ENCODE measurements at places on chromosomes 7 and 10.

DNA sequence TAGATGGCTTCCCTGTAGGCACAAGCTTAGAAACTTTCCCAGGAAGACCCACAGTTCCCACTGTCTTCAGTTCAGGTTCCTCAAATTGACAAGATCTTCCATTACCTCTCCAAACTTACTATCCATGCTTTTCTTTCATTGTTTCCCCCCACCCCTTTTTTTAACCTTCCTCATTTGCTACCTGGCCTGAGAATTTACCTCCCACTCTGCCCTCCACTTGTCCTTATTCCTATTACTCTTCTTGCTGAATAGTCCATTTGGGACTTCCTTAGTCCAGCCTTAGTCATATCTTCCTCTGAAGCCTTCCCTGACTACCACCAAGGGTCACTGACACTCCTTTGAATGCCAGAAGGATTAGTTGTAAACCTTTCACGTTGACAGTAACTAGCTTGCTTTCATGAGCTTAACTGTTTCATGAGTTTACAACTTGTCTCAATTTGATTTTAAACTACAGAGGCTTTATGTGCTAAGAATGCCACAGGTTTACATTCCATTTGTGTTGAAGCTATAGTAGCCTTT lies 1.2 kb upstream of the CALU start:
- DNase-seq, result no peak

DNA sequence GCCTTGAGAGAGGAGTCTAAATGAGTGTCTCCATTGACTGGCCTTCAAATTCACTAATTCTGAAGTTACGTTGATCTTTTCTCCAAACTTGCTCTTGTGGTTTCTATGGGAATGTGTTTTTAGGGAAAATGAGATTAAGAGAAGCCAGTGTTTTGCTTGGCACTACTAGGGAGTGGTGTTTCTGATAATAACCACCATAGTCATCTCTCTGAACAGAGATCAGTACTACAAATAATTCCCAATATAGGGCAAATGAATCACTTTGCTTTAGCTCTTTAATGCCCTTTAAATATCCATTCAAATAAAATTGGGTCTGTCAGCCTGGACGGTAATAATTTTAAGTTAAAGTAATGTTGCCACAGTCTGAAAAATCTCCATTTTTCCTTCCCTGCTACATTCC lies 90.8 kb downstream of the NRF1 start:
- DNase-seq, result no peak

- no peak for DNase-seq
These were observed 39.0 kb downstream of the TET1 start for GRCh38 chr10:68598978-68599770.

DNA sequence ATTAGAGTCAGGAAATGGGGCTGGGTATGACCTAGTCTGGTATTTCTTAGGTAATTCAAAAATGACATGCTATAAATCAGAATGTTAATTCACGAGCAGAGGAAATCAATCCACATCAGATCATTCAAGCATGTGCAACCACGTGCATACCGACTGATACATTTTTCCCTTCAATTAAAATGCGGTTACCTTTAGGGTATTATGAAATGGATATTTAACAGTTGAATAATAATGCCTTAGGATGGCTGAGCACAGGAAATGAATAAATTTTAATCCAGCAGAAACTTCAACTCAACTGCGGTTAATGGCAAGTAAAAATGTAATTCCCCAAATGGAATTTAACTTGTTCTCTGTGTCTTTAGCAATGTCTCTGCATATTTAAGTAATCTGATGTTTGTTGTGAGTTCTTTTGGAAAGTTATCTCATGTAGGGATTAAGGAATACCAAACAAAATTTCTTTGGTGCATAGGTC lies 9.2 kb downstream of the CPA2 start:
- no peak for DNase-seq

GRCh38 chr7:4281231-4281993 lies 400.7 kb upstream of the FOXK1 start:
- DNase-seq, result no peak

DNA sequence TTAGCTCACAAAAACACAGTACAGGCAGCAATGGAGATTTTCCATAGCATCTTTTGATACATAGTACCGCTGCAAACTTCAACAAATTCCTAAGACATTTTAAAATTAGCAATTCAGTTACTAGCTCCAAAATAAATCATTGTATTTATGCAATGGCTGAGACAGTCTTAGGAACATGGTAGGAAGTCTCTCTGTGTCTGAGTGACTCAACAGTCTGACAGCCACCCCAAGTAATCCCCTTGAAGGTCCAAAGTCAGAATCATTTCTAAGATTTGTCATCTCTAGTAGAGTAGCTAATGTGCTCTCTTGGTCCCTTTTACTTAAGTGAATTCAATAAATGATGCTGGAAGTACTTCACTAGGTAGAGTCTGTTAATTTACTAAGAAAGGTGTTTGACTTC lies 93.8 kb upstream of the NOBOX start:
- DNase-seq, result no peak

DNA sequence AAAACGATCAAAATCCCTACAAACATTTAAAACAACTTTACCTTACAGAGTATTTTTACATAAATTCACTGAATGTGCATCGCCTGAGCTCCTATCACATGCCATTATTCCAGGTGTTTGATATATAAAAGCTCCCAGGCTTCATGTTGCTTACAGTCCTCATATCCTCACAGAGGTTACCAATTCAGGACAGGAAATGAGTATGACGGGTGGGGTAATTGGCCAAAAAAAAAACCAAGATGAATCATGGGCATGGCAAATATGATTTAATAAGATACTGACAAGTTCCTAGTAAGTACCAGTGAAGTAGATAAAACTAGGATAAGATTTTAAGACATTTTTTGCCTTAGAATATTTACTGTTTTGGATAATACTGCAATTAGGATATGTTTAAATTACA lies 135.8 kb downstream of the KMT2E start:
- DNase-seq, result no peak

- no peak for DNase-seq
These were observed 172.1 kb downstream of the CELF2 start for GRCh38 chr10:11189582-11190376.

DNA sequence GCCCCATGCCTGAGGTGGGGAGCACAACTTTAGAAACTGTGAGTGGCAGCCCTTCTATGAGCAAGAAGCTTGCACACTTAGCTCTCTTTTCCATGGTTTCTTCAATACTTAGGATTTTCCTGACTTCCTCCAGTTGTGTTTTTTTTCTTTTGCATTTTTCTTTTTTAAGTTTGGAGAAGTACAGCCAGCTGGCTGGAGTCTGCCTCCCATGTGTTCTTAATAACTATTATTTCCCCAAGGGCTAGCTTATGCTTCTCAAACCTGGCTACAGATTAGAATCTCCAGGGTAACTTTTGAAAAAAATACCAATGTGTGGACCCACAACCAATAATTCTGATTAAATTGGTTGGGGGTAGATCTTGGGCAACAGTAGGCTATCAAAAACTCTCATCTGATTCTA lies 37.4 kb upstream of the MEOX2 start:
- DNase-seq, result no peak

DNA sequence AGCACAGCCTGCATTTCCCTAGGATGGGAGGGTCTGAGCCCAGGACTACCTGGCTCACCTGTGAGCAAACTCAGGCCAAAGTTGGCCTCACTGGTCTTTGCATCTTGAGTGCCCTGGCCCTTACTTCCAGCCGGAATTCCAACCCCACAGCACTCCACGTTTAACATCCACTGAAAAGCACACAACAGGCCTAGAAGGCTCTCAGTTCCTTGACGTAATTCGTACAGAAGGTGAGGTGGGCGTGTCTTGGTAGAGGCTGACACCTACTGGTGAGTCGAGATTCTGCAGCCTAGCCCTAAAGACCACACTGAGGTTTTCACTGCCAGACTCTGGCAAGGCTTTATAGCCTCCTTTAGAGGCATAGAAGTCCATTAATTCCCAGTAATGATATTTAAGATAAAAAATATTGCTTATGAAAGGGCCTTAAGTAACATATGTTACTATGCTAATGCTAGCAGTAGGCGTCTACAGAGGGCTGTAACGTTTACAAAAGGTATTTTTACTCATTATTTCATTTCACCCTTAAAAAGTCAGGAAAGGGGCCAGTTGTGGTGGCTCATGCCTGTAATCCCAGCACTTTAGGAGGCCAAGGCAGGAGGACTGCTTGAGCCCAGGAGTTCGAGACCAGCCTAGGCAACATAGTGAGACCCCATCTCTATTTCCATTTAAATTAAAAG lies 95.8 kb downstream of the HIP1 start:
- DNase-seq, result no peak

DNA sequence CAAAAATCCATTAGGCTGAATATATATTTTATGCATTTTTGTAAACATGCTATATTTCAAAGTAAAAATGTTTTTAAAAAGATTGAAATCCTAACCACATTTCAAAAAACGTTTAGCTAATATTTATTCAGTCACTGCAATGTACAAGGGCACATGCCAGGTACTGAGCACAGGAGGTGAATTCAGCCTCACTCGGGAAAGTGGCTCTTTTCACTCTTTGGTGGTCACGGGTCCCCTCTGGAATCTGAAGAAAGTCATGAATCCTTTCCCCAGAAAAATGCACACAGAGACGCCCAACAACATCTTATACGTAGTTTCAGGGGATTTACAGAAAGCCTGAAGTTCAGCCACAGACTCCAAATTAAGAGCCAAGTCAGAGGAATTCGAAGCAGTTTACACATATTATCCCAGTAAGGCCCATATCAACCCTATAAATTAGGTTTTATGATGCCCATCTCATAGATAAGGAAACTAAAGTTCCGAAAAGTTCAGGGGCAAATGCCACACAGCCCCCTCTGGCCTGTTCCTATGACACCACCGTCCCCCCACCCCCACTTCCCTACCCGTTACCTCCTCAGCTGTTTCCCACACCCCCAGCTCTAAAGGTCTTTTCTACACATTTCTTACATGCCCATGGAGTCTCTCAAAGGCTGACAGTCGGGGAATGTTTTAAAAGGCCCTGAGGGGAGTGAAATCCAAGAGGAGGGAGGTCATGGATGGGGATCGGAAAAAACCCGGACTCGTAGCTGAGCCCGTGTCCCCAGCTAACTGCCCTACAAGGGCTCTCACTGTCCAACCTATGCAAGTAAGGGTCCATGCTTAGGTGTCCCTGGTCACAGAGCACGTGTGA lies 9.6 kb upstream of the SVOPL start:
- DNase-seq, result no peak

DNA sequence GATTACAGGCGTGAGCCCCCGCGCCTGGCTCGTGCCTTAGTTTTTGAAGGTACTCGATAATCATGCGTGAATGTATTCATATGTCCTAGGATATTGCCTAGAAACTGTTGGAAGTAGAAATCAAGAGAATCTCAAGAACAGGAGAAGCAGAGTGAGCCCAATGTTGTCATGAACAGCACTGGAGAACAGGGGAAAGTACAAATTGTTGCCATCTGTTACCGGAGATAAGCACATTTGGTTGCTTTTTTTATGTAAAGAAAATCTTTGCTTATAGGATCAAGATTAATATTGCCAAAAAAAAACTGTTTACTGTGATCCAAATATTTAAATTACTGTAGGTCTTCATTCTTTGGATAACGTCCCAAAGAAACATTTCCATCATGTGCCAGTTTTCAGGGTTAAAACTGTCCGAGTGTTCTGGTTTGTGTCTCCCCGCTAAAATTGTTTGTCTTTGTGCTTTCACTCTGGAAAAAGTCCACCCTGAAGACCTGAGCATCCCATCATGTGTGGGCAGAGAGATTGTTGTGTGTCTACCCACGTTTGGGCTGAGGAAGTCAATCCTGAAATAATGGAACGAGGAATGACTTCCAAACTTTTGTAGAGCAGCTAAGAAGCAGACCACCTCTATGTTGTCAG lies 95.7 kb upstream of the CELF2 start:
- DNase-seq, result no peak

DNA sequence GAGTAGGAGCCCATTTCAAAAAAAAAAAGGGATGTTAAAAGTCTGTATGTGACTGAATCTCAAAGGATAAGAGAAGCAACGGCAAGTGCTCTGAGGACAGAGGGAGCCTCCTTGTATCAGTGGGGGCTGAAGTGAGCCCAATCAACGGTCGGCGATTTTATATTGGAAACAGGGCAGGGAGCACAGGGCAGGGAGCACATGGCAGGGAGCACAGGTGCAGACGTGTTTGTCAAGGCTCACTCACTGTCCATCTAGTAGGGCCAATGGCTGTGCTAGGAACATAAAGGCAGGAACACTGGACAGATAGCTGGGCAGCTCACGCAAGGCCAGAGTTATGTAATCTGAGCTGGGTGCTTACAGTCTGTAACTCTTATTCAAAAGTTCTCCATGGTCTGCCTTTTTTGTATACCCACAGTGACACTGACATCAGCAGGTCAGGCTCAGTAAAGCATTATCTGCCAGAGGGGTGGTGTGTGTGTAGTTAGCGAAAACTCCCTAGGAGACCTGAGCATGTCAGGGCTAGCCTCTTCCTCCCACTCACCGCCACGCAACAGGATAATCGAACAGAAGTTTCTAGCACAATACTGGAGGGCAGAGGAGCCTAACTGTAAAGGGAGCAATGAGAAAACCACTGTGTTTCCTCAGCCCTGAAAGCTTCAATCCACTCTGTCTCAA lies 15.4 kb downstream of the AKR1B1 start:
- no peak for DNase-seq

DNA sequence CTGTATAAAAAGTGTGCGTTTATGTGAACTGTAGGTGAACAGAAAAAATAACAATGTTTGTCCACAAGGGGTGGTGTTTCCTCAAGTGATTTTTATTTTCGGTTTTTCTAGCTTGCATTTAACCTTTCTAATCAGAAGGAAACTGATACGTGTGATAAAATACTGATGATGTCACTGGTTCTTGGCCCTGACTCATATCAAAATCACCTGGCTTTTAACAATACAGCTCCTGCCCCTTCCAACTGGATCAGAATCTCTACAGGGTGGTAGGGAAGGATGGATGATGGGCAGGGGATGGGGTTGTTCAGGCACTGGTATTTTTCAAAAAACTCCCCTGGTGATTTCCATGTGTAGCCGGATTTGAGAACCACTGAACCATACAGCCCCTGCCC lies 10.9 kb downstream of the NPFFR1 start:
- no peak for DNase-seq

DNA sequence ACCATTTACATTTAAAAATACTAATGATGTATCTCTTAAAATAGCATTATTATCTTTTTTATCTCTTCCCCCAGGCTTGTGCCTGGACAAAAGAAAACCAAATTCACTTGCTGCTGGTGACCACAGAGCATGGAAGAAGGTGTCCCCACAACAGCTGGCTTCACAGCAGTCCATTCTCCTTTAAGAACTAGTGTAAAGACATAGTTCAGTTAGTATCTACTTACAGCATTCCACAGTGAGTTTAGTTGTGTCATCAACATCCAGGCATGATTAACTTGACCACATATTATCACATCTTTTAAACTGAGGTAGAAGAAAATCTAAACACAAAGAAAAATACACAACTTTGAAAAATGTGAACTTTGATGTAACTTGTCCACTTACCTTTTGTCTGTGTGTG lies 55.0 kb downstream of the LRRC17 start:
- no peak for DNase-seq

GRCh38 chr7:22694597-22695207 lies 32.3 kb upstream of the IL6 start:
- no peak for DNase-seq

All from tibial nerve (tissue), 4 donors.